ENCODE measurements at places on chromosomes 2 and 18.

DNA sequence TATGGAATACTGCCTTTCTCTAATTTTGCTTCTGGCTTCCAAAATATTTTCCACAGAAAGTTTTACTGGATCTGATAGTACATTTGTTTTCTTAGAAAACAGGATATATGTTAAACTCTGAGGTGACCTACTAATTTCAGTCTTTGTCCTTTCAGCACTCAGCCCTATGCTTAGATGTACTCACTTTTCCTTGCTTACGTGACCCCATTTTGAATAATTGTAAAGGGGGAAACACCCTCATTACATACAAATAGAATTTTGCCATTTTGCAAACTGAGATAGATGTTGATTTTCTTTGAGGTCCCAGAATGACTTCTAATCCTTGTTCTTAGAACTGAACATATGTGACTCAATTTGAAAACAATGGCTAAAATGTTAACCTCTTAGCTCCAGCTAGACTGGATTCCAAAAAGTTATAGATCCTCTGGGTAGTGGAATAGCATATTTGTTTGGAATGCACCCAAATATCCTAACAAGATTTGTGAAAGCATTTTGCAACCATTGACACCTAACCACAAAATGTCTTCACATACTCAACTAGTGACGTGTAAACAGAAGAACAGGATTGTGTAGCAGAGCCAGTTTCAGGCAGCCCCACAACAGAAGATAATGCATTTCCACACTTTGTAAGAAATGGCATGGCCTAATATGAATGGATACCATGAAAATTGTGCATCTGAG is 44.8 kb upstream of the EHBP1 start:
- no peak for DNase-seq

- DNase-seq: no peak
Observed at GRCh38 chr18:59143441-59143840, 3.8 kb downstream of the SEC11C start.

GRCh38 chr18:58847383-58848071 is 17.1 kb upstream of the ZNF532 start:
- no peak for DNase-seq

DNA sequence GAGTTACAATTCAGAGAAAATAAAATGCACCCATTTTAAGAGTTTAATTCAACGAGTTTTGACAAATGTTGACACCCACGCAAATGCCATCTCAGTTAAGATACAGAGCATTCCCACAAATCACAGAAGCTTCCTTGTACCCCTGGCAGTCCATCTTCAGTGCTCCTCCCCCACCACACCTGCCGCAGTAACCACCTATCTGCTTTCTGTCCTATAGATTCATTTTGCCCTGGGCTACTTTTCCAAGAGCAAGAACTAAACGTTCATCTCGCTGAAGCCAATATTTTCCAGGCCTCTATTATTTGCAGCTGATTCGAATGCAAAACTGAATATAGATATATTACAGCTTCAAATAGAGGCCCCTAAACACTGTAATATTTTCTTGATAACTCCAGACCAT is 13.4 kb upstream of the HPCAL1 start:
- DNase-seq: no peak

DNA sequence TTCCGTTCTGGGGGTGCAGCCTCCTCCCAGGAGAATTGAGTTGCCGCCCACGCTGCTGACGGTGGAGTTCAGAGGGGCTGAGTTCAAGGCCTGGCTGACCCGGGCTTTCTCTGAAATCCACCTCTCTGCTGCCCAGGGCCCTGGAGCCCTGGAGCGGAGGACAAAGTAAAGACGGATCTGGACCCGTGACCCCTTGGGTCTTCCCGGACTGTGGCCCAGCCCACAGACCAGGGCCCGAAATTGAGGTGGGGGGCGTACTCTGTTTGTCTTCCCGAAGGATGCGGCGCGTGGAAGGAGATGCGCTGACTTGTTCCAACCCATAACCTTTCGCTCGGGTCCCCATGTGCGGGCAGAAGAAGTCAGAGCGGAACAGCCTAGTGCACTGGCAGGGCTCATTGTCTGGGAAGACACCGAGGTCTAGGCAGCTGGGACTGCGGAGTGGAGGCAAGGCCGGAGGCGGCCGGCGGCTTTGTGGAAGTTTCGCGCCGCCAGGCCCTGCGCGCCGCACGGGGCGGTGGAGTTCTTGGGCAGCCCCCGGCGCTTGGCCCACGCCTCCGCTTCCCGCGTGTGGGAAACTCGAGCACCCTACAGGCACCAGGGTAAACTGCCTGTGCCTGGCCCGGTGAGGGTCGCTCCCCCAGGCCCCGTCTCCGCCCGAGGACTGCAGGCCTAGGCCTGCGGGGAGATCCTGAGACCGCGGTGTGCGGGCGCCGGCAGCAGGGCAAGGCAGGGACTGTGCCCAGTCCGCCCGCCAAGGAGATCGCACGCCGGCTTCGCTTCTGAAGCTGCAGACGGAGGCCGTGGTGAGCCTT is 9.8 kb downstream of the POU3F3 start:
- no peak for DNase-seq

- DNase-seq: no peak
Observed at GRCh38 chr2:57209799-57210198, 836.8 kb upstream of the VRK2 start.

DNA sequence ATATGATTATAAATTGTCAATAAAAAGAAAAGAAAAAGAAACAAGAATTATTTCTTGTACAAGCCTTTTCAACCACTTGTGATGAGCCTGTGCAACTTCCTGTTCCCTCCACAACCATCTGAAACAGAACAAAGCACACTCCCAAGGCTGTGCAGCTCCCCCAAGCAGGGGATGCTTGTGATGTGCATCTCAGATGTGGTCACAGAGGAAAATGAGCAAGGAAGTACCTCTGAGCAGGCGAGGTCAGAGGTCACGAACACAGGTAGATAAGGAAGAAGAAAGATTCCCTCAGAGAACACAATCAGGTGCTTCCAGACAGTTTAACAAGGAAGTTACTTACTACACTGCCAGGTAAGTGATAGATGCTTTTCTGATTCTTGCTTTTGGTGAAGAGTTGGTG is 274.8 kb upstream of the SLC39A10 start:
- no peak for DNase-seq

- DNase-seq: peak; percentile 8
Observed at GRCh38 chr2:2328848-2329247, 2.2 kb downstream of the MYT1L start.

DNA sequence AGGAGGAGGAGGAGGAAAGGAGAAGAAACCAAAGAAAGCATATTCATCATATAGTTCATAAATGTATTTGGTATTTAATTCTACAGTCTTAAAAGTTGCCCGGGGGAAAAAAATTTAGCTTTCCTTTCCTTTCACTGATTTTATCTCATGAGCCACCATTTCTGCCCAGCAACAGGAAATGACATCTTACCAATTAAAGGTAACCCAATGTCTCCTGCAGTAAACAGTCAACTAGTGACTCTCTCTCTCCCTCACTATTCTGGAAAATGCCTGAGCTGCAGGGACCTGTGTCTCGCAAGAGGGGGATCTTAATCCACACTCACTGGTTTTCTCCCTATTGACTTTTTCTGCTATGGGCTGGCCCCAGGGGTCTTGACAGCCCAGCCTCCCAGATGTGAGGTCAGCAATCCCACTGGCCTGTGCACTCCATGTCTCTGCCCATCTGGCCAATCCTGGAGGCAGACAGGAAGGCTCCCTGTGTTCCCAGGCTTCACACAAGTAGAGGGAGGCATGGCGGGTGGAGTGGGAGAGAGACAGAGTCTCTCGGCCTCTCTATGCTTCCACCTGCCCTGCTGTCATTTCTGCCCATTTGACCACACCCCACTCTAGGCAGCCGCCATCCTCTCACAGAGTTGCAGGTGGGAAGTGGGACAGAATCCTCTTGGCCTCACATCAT is 85.4 kb upstream of the CABLES1 start:
- DNase-seq: no peak

GRCh38 chr2:219496247-219496824 is 2.4 kb upstream of the GMPPA start:
- no peak for DNase-seq

DNA sequence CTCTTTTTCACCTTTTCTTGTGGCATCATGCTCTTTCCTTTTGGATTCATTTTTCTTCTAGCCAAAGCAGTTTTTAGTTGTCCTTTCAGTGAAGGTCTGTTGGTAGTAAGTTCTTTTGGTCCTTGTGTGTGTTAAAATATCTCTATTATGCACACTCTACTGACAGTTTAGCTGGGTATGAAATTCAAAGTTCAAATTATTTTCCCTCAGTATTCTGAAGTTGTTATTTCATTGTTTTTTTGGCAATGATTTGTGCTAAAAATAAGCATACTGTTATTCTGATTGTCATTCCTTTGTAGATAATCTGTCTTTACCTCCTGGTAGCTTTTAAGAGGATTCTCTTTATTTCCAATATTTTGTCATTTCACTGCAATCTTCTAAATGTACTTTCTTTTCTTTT is 53.1 kb upstream of the COX7A2L start:
- DNase-seq: no peak

- DNase-seq: peak; percentile 34
Observed at GRCh38 chr2:46364797-46365457, 67.7 kb downstream of the EPAS1 start.

DNA sequence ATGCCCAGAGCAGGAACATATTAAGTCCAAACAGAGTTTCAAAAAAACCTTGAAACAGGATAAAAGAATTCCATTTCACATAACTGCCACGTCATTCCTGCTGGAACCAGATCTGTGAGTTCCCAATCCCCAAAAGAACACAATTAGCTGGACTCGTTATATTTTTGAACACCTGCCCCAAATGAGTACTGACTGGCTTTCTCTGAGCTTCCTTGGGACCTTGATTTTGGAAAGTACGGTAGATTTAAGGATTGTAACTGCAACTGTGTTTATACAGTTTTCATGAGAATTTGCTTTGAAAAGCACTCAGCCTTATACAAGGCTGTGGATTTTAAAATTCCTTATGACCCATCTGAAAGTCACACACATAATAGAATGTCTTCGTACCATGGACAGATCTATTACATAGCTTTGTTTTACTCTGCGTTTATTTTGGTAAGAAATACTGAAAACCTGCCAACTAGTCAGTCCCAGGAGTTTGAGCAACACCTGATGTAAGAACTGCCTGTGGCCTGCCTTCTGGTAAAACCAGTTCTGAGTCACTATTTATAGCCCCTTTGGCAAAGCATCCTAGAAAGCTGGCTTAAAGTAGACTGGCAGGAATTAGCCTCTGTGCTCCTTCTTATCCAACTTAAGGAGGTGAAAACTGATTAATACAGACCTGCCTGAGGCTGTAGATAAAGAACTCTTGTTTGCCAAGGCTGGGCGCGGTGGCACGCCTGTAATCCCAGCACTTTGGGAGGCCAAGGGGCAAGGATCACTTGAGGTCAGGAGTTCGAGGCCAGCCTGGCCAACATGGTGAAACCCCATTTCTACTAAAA is 48.1 kb downstream of the MERTK start:
- peak; percentile 28 for DNase-seq

DNA sequence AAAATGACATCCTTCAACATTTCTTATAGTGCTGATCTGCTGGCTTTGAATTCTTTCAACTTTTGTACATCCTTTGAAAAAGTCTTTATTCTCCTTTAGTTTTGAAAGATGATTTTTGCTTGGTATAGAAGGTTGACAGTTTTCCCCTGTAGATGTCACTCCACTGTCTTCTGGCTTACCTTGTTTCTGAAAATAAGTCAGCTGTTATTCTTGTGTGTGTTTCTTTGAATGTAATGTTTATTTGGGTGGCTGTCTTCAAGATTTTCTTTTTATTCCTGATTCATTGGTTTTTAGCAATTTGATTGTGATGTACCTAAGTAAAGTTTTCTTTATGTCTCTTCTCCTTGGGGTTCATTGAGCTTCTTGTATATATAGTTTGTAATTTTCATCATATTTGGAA is 47.6 kb downstream of the ACTR3 start:
- DNase-seq: no peak

GRCh38 chr2:104746858-104747257 is 107.1 kb upstream of the POU3F3 start:
- no peak for DNase-seq

- no peak for DNase-seq
Observed at GRCh38 chr2:57937456-57937855, 109.2 kb upstream of the VRK2 start.

- DNase-seq: no peak
Observed at GRCh38 chr2:109353806-109354745, 225.1 kb downstream of the SH3RF3 start.

DNA sequence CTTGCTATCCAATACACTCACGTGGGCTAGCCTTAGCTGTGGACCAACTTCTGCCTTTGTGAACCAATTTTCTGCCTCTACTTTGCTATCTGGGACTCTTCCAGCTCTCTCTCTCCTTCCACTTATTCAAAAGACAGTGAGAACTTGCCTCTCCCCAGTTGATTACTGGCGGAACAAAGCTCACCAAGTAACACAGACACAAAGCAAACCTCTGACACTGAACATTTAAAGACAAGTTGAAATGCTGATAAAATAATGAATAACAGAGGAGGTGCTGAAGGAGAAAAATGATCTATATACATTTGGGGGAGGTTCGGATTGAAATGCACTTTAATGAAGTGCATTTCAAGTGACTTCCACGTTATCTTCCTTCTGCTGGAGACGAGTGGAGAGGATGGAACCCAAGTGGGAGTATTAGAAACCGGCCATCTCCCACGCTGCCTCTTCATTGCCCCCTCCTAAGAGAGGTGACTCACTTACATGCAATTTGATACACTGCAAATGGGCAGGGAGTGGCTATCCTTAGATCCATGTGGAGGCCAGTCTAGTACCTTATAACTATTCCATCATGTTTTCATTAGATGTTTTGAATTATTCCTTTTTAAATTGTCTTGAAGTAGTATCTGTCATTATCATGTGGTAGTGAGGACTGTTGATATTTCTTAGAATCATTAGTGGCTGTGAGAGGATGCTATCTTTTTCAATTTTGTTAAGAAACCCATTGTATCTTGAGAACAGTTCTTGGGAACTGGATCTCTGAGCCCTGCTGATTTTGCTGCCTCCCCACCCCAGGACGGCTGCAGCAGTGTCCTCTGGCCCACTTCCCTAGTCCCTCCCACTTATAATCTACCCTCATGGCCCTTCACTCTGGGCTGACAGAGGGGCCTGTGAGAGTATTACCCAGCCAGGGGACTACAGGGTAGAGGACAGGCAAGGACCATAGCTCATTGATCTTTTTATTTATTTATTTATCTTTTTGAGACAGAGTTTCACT is 6.0 kb upstream of the GLI2 start:
- DNase-seq: no peak

GRCh38 chr18:10928772-10929373 is 220.5 kb downstream of the PIEZO2 start:
- DNase-seq: peak; percentile 71

DNA sequence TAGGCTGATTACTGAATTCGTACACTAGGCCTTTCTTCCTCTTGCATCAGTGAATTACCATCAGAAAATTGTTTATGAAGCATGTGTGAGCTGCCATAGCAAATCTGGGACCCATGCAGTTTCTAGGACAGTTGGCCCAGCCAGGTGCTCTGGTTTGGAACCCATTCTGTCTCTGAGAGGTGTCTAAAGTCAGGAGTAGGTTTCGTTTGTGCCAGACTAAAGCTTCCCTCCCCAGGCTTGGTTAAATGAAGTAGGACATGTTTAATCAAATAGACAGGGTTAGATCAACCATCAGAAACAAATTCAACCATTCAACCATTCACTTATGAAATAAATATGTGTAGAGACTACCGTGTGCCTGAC is 176.9 kb downstream of the ALPK2 start:
- no peak for DNase-seq

GRCh38 chr2:184646593-184646992 is 48.3 kb downstream of the ZNF804A start:
- no peak for DNase-seq
